Sigmoid colon (tissue), 7 donors: ENCODE measurements at places on chromosomes 11 and 22. TPM values are rescaled to one million over a fixed set of nuclear protein-coding genes. Genes with fewer than 3 reads are reported as not detected.

Gene AMPD3
- total RNA-seq, result 5.0 TPM

Gene OR8G5
- not detected for total RNA-seq

Gene KIAA1671
- 7.1 TPM for total RNA-seq

Gene PANX3
- not detected for total RNA-seq

Gene LRRC74B
- not detected for total RNA-seq
